ENCODE measurements at places on chromosomes 1 and 21. TPM values are rescaled to one million over a fixed set of nuclear protein-coding genes. Genes with fewer than 3 reads are reported as not detected.

DNA sequence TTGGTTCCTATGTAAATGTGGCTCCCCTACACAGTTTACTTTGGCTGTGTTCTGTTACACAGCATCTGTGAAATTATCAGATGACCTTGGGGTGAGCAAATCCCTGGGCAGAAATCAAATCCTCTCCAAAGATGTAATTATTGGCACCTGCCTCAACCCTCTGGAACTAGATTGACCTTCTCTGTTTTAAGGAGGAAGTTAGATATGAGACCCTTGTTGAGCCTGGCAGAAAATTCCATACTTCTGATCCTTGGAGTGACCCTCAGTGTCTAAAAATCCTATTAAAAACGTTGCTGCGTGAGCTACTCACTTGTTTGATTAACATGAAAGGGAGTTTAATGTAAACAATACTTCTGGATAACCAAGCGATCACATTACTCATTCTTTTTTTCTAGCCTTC lies 122.0 kb downstream of the CLIC6 start:
- DNase-seq, result no peak

CALML6 gene
- total RNA-seq, result 0.83 TPM

DNA sequence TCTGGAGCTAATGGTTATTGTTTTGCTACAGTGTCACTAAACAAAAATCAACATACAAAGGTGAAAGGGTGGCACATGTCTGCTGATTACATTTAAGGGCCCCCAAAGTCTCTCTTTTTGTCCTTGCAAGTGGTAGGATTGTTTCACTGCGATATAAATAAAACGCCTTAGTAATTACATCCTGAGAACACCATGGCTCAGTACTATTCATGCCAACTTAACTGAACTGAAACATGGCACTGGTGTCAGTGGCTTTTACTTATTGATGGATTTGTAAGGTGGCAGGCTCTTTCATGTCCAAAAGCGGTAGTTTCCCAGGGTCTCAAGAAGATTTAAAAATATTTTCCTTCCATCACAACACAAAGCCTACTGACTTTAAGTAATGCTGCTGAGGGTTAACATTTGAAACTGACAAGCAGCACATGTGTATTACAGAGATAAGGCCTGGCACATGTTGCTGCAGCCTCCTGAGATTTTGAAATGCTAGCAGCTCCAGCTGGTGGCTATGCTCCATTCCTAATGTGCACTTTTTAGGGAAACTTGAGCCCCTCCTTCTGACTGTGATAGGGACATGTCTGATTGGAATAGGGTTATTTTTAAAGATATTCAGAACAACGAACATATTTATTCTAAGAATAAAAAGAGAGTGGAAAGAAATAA lies 86.8 kb downstream of the ATP1B1 start:
- peak; percentile 54 for DNase-seq

DNA sequence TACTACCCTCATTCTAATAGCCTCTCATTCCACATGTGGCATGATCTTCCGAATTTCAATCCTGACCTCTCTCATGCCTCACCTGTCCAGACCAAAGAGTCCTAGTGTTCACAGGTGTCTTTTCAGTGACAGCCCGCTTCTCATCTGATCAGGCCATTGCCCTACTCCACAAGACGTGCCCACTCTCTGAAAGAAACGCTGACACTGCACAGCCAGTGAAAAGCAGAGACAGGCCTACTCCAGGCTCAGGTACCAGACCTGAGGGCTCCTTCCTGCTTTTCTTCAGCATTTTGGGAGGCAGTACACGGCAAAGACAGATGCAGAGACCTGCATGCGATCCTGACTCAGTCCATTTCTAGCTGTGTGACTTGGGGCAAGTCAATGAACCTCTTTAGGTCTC lies 43.0 kb downstream of the SUSD4 start:
- no peak for DNase-seq

DNA sequence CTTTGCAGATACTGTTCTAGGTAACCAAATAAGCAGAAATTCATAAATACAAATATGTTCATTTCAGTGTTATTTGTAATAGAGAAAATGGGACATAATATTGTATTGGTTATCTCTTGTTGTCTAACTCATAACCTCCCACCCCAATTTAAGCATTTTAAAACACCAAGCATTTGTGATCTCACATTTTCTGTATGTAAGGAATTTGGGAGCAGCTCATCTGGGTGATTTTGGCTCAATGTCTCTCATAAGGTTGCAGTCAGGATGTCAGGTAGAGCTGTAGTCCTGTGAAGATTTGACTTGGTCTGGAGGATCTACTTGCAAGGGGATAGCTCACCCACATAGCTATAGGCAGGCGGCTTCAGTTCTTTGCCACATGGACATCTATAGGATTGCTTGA lies 29.5 kb downstream of the CEP350 start:
- DNase-seq, result no peak

- no peak for DNase-seq
Observed at GRCh38 chr1:235226933-235227332, 65.9 kb upstream of the RBM34 start.

DNA sequence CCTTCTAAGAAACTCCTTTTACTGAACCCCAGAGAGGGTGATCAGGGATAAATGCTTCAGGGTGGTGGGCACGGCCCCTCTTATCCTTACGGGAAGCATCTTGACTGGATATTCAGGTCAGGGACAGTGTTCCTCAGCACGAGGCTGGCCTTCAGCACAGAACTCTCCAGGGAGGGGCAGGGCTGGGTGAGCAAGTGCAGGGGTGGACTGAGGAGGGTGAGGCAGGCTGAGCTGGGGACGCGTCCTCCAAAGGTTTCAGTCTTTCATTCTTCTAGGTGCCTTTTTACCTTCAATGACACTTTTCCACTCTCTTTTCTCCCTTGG lies 52.3 kb downstream of the RASSF5 start:
- DNase-seq, result no peak

GRCh38 chr1:9654834-9655723 lies 3.5 kb downstream of the PIK3CD start:
- no peak for DNase-seq

OR2T2 gene
- not detected for total RNA-seq

GRCh38 chr1:16083486-16083885 lies 10.0 kb upstream of the FAM131C start:
- DNase-seq, result no peak

DNA sequence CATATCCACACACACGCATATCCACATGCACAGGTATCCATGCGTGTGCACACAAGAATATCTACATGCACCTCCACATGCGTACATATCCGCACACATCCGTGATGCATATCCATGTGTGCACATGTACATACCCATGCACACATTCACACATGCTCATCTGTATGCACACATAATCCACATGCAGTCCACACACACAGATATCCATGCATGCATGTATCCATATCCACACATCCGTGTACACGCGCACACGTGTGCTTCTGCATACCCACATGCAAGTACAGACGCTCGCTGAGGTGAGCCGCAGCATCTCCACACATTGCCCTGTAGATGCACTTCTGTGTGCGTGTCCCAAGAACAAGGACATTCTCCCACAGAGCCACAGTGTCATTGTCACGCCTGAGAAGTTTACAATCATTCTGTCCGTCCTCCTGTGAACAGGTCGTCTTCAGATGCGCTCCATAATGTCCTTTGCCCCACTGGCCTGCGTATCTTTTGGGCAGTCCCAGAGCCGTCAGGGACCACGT lies 43.4 kb downstream of the COL18A1 start:
- DNase-seq, result no peak

GRCh38 chr1:169867012-169867675 lies 26.6 kb downstream of the SCYL3 start:
- DNase-seq, result no peak

ITLN2 gene
- 0.17 TPM for total RNA-seq
